ENCODE measurements at places on chromosomes 3 and 15.

GRCh38 chr3:159102001-159102400 is 300.1 kb downstream of the MFSD1 start:
- no peak for DNase-seq

GRCh38 chr15:29376590-29376989 is 107.0 kb upstream of the NSMCE3 start:
- no peak for DNase-seq

DNA sequence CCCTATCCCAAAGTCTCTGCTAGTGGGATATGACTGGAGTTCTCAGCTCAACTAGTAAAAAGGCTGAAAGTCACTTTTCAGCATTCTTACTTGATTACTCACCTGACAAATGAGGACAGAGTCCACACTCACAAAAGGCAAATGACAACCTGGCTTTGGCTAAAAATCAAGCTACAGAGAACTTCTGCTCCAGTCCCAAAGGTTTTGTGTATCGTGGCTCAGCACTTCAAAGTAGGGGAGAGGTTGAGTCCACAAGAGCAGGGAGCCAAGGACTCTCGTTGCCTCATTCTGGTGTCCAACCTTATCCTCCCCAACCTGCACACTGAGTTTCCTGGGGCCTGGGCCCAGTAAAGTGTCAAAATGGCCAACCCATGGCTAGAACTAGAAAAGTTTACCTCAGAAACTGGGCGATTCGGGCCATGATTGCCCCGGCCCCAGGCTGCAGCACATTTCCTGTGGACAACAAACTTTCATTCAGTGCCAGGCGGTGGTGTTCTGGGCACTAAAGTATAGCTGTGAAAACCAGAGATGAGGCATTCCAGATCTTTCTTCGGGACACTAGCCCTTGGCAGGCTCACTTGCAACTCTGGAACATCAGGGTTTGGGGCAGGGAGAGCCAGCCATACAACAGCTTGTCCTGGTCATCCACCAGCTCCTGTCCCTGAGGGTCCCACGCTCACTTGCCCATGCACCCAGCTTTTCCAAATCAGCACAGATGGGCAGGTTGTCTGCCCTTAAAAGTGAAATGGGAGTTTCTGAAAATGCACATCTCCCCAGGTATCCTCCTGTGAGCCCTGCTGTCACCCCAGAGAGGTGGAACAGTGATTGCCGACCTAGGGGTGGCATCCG is 3.1 kb downstream of the ACAA1 start:
- DNase-seq, result no peak

DNA sequence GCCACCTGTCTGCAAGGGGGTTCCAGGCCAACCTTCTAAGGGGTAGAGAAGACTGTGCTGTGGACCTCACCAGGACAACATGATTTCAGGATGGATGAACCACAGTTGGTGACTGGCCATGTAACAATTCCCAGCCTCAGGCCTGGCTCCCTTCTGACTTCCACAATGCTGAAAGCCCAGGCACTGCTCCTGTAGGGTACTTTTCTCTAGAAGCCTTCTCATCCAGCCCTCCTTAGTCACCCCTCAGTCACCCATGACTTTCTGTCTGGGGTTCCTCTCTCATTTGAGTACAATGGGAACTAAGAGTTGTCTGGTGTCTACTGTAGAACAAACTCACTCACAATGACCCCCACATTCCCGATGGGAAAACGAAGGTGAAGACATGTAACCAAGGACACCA is 8.6 kb downstream of the ALS2CL start:
- no peak for DNase-seq

DNA sequence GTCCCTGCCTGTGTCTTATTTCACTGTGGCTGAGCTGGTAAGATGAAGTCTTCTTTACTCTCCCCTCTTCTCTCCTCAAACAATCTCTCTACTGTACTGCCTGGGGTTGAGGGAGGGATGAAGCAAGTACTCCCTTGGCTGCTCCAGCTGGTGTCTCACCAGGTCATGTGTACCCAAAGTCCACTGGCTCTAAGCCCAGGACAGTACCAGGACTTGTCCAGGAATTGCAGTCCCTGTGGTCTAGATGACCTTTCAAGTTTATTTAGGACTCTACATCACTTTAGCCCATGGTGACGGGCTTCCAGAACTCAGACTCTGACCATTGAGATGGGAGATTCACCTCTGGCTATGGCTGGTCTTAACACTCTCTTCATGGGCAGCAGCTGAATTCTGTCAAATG is 17.5 kb upstream of the SLC27A2 start:
- DNase-seq, result no peak

- DNase-seq, result no peak
These were observed 333.9 kb downstream of the PTPRG start for GRCh38 chr3:61894988-61895935.

GRCh38 chr3:191628571-191628970 is 167.6 kb downstream of the PYDC2 start:
- no peak for DNase-seq

- no peak for DNase-seq
These were observed 38.3 kb upstream of the ATOSA start for GRCh38 chr15:52717481-52717880.

DNA sequence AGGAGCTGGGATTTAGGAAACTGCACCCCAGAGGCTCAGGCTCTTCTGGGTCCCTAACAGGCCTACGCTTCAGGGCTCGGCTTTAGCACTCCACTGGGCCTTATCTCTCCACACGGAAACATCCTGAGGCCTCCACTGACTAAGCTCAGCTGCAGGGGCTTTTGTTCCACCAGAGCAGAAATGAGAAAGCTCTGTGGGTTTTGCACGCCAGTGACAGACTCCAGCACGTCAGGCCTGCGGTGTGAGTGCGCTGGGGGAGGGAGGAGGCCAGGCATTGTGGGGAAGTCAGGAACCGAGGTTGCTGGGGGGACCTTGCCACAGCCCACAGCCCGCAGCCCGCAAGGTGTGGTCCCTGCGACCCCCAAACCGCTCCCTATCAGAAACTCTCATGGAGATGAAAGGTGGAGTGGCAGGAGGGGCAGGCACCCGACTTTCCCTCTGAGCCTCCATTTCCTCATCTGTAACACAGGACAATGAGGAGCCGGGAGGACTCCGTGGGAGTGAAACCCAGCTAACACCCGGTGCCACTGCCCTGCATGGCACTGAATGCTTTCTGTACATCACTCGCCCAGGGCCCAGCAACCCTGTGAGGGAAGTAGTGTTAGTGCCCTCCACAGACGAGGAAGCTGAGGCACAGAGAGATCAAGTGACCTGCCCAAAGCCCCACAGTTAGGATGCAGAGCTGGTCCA is 106.5 kb downstream of the TPRA1 start:
- DNase-seq, result no peak

DNA sequence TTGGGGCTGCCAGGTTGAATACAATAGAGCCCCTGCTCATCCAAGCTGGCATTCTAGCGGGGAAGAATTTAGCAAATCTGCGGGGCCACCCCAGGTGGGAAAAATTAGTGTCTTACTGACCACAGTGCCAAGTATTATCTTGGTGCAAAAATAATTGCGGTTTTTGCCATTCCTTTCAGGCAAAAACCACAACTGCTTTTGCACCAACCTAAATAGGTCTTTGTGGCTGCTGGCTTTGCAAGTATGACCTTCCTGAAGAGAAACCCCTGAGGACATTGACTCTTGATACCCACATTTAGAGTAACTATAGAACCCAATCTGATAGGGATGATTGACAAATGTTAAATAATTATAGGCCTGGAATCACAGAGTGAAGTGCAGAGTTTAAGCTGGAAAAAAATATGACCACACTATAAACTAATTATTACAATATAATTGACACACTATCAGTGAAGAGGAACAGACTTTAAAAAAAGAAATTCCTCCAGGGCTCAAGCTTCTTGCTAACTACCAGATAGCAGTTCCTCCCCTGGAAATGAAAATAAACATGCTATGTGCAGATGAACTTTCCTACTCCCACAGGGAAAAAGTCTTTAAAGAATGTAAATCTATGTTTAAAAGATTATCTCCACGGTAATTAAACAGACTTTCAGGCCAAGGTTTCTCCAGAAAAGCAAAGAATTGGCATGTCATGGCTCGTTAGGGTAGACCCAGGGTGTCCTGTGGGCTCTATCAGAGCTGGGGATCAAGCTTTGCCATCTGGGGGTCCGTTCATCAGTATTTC is 34.4 kb downstream of the CA12 start:
- DNase-seq, result no peak
